ENCODE measurements at places on chromosomes 3 and 15.

GRCh38 chr3:113952921-113953320 is 5.1 kb downstream of the ZDHHC23 start:
- no peak for DNase-seq

GRCh38 chr3:43161684-43162229 is 55.9 kb upstream of the POMGNT2 start:
- no peak for DNase-seq

GRCh38 chr15:67548862-67549651 is 6.6 kb downstream of the MAP2K5 start:
- peak; percentile 71 for DNase-seq

DNA sequence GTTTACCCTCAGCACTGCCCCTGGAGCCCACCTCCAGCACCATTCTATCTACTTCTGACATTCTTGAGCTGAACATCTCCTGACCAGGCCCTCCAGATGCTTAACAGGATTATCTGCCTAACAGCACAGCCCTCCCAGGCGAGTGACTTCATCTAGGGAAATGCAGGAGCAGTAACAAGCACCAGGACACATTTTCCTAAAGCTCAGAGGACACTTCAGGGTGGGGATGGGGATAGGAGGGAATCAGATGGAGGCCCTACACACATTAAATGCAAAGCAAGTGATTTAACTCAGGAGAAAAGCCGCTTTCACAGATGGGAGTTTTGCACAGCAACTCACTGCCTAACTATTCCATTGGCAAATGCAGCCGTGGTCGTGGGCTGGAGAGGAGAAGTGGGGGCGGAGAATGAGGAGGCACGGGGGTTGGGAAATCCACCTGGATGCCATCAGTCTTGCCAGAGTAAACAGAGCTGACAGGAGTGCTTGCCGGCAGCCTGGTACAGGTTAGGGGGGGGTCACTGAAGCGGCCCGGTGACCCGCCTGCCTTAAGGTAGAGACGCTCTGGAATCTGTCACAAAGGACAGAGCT is 21.3 kb upstream of the BNC1 start:
- DNase-seq: peak; percentile 33

DNA sequence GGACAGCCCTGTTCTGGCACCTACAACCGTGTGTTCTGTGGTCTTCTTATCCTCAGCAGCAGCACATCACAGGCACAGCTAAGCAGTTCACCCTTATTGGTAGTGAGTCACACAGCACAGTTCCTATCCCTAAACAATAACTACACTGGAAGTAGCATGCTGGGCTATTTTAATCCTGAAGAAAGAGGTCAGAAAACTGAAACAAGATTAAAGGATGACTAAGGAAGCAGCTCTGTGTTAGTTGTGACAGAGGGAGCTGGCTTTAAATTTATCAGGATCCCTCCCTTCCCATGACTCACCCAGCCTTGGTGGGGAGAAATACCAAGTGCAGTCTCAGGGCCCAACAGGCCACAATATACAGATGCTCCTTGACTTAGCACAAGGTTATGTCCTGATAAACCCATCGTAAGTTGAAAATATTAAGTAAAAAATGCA is 144.3 kb downstream of the ERC2 start:
- peak; percentile 23 for DNase-seq

GRCh38 chr3:187969581-187969950 is 184.4 kb upstream of the LPP start:
- DNase-seq: no peak

GRCh38 chr15:95875121-95875643 is 455.3 kb upstream of the NR2F2 start:
- DNase-seq: no peak

GRCh38 chr15:67133738-67134066 is 68.3 kb downstream of the SMAD3 start:
- no peak for DNase-seq

DNA sequence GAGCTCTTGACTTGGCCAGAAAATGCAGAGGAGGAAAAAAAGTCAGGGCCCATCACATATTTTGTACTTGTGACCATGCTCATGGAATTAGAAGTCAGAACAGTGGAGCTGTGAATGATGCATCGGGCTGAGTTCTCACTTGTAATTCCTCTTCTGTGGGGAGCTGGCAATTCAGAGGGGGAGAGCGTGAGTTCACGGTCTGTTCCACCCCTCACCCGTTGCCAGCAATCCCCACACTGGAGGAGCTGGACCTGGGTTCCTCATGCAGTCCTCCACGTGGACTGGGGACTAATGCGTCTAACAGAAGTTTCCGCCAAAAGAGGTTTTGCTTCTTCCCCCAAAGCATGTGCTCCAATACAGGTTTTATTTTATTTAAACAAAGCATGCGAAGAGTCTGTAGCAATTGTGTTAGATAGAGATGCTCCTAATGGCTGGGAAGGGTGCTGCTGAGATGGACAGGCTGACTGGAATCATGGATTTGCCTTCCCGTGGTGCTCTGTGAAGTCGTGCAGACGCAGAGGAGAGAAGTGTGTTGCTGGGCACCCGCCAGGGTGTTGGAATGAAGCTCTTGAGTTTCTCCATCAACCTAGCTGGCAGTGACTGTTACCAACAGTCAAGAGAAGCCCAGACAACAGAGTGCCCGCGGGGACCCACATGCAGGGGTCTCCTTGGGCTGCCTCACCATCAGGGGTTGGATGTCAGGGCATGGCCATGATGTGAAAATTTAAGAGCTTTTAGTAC is 77.4 kb upstream of the PCSK6 start:
- no peak for DNase-seq

DNA sequence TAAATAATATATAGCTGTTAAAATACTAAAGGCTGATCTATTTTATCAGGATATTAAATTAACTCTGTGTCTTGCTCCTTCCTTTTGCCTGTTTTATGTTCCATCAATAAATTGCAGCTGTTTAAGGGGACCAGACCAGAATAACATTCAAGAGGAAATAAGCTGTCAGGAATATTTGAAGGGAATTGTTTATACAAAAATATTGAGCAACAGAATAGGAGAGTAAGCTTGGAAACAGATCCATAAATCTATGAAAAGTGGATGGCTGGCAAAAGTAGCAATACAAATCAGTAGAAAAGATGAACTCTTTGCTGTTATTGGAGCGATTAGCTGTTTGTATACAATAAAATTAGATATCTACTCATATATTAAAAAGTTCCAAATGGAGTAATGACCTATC is 36.2 kb upstream of the PLSCR2 start:
- no peak for DNase-seq

DNA sequence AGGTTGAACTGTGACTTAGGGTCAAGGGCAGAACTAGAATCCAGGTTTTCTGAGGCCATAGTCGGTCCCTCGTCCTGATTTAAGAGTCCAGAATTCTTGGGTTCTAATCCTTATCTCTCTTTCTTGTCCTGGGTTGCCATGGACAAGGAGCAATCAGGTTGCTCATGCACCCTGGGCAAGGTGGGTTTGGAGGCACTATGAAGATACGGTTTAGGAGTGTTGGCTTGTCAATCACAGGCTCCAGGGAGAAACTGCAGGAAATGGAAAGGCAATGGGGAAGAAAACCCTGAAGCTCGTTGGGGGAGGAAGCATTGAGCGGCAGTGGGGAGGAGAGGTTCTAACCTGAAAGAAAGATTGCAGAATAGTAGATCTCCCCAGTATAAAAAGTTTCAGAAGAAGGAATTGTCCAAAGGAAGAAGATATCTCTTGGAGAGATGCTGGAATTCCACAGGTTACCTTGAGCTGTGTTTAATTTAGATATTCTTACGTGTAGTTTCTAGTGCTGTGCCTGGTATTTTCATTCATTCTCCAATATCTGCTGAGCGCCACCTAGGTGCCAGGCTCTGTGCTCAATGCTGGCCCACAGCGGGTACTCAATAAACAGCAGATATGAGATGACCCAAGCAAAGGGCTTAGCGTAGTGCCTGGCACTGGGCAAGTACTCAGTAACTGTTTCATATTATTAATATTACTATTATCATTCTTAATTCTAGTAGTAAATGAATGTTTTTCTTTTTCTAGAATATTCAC is 2.0 kb downstream of the ACAN start:
- no peak for DNase-seq

Measured in iPS-NIHi11 (cell line).